CD4-positive, alpha-beta T cell treated with Interleukin-17A for 1 hour (primary cell): ENCODE measurements at places on chromosomes 13 and 19.
A peak's percentile ranks its signal among the peaks of the same experiment; 100 is the strongest.

DNA sequence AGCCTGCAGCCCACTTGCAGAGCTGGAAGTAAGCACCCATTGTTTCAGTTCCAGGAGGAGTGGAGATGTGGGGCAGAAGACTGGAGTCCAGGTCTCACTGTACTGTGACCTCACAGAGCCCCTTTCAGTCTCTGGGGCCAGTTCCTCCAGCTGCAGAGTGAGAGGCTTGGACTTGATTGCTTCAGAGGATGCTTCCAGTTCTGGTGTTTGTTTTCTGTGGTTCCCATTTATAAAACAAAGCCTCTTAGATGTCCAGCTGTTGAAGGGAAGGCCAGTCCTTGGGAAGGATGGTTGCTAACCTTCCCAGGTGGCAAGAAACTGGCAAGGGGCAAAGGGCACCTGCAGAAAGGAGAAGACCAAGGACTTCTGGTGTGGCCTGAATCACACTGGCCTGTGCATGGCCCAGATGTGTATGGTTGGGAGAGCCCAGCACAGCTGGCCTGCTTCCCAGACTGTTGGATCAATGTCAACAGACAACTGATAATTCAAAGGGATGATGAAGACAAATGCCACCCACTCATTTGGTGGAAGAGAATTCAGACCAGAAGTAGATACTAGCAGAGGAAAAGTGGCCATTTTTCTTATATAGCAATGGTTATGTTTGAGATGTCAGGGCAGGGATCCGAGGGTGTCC is 218.5 kb downstream of the ZNF536 start:
- no peak for DNase-seq

DNA sequence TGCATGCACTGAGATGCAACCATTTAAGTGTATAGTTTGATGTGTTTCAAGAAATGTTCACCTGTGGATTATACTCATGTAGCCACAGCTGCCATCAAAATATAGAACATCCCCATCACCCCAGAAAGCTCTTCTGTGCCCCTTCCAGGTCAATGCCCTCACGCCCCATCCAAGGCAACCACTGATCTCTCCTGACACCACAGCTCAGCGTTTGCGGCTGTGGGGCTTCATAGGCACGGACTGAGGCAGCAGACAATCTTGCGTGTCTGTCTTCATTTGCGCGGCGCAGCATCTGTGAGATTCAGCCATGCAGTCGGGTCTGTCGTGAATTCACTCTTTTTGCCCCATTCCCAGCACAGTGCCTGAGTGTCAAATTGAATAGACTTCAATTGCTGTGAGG is 153.8 kb upstream of the UQCRFS1 start:
- no peak for DNase-seq

GRCh38 chr19:49136771-49137171 is 17.4 kb downstream of the PPFIA3 start:
- DNase-seq = no peak

DNA sequence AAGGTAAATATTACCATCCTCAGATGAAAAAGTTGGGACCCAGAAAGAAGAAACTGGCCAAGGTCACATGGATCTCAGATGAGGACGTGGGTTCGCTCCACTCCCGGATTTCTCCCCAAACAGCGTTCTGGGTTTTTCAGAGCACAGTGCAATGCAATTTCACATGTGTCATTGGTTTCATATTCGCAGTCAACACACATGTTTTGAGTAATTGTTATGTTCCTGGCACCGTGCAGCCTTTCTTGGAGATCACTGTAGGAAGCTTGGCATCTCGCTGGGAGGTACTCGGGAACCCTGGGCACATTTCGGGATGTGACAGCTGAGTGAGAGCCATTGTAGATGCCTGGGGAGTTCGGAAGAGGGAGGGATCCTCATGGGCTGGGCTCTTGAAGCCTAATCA is 26.2 kb upstream of the CEBPG start:
- DNase-seq = no peak

DNA sequence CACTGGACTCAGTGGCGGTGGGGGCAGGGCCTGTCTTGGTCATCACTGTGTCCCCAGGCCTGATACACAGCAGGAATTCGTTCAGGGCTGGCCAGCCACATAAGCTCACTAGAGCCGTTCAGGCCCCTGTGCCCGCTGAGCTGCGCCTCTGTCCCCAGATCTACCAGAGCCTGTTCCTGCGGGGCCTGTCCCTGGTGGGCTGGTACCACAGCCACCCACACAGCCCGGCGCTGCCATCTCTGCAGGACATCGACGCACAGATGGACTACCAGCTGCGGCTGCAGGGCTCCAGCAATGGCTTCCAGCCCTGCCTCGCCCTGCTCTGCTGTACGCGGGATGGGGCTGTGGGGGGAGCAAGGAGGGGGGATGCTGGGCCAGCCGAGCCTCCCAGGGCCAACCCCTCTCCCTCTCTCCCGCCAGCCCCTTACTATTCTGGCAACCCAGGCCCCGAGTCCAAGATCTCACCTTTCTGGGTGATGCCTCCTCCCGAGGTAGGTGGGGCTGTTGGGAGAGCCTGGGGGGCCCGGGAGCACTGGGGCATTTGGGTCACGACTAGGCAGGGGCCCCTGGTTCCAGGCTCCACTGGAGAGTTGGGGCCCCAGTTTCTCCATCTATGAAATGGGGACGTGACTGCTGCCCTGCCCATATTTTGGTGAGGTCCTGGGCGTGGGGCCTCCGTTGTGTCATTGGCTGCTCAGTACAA is 13.9 kb downstream of the MPND start:
- DNase-seq = no peak

- no peak for DNase-seq
These were observed 5.1 kb downstream of the ZNF784 start for GRCh38 chr19:55619286-55619685.

DNA sequence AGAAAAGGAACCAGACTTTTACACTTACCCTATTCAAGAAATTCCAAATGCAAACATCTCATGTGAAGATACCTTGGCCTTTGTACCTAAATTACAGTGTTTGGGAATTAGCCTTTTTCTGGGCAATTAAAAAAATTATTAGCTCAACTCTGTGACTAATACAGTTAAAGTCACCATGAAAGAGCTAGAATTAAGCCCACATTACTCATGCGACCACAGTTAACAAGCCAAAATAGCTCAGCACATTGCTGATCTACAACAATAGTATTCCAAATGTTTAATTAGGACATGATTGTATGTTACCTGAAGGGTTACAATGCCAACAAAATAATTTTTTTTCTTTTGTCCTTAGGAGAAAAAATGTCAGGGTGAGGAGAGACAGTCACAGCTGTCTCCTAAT is 263.6 kb upstream of the GPC6 start:
- DNase-seq = no peak

GRCh38 chr19:29618871-29619270 is 12.8 kb downstream of the POP4 start:
- DNase-seq = no peak

- DNase-seq = no peak
These were observed 10.9 kb downstream of the C13orf46 start for GRCh38 chr13:113962975-113963374.

GRCh38 chr13:110366733-110367132 is 59.6 kb downstream of the COL4A2 start:
- DNase-seq = no peak

GRCh38 chr13:72004784-72005374 is 137.9 kb upstream of the DACH1 start:
- no peak for DNase-seq

- no peak for DNase-seq
These were observed 836.9 kb upstream of the PCDH9 start for GRCh38 chr13:68066879-68067513.

DNA sequence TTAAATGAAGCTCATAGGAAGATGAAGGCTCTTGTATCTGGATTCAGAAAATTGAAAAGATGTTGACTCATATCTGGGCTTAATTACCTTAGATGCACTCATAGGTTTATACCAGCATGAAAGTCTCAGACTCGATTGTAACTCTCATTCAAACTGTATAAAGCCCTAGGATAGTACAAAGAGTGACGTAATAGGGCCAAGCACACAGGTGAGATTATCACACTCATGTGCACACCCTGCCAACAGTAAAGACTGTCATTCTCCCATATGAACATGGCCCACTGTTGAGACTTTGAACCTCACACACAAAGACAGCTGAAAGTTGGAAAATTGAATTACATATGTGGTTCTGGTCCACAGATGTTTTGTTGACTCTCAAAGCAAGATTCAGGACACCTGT is 18.0 kb upstream of the ZNF723 start:
- no peak for DNase-seq

DNA sequence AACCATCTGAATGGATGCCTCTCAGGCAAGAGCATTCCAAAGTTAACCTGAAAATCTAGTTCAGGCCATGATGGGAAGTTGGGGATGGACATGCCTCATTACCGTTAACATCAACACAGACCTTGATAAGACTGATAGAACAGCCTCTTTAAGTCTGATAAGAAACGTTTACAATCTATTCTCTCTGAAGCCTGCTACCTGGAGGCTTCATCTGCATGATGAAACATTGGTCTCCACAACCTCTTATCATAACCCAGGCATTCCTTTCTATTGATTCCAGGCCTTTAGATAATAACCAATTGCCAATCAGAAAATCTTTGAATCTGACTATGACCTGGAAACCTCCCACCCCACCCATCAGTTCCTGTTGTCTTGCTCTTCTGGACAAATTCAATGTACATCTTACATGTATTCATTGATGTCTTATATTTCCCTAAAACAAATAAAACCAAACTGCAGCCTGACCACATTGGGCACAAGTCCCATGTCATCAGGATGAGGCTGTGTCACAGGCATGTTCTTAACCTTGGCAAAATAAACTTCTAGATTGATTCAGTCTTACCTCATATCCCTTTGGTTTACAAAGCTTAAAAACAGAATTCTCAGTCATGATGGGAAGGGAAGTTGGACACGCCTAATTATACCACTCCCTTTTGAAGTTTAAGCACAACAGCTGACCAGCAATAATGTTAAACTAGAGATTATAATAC is 843.8 kb upstream of the SPRY2 start:
- DNase-seq = no peak

GRCh38 chr19:58229255-58229639 is 533 bp downstream of the ZNF544 start:
- peak; percentile 23 for DNase-seq

- DNase-seq = no peak
These were observed 10.8 kb upstream of the MBNL2 start for GRCh38 chr13:97211300-97211699.

GRCh38 chr13:37460166-37460565 is 138.4 kb downstream of the POSTN start:
- no peak for DNase-seq

DNA sequence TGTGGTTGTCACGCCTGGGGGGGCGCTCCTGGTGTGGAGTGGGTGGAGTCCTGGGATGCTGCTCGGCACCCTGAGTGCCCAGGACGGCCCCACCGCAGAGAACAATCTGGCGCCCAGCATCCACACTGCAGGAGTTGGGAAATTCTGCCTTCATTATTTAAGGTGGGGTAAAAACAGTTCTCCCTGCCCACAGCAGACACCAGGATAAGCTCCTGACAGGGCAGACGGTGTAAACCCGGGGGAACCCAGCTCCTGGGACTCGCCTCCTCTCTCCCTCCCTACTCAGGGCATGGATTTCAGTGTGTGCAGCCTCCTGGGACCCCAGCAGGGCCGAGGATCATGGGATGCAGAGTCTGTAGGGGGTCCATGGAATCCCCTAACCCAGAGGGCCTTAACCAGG is 7.7 kb upstream of the WDR18 start:
- no peak for DNase-seq

DNA sequence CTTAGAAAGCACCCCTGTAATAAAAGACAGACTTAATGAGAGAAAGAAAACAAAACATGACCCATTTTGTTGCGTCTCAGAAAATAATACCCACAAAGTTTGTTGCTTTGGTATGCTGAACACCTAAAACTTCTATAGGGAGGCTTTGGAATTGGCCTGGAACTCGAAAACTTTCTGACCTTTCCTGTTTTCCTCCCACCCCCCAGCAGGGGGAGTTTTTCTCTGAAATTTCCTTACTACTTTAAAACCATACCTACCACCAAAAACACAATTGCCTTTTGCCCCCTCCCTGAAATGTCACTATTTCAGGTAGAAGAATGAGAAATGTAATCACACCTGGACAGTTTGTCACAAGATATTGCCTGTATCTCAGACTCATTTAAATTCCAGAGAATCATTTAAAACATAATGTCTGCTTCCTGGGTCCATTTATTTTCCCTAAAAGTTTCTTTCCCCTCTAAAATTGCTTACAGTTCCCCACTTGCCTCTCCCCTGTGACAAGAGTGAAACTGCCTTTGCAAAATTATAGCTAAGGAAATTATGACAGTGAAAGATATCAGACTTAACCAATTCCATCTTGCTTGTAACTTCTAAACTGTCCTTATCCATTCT is 2700.2 kb downstream of the PCDH9 start:
- no peak for DNase-seq

GRCh38 chr13:70960841-70961443 is 852.7 kb upstream of the KLHL1 start:
- no peak for DNase-seq

DNA sequence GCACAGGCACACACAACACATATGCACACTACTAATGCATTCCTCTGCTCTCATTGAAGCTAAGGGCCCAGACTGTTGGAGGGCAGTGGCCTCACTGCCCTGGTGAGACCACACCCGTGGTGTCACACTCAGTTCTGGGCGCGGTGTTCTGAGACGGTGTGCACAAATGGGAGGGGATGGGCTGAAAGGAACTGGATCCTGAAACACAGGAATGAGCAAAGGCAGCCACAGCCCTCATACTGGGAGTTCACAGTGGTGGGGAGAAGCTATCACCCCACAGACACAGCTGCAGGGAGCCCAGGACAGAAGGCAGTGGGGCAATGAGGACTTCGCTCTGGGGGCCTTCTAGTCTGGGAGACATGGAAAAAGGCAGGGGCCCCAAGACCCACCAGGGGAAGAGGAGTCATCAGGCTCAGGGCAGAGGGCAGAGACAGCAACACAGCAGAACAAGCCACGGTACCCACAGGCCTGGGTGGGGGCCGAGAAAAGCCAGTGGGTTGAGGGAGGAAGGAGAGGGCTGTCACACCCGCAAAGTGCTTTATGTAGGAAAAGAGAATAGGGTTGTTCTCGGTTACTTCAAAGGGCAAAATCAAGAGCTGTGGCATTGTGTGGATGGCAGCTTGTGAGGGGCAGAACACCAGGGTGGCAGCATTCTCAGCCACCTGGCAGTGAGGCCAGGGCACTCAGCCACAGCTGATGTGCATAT is 75.4 kb upstream of the GPR183 start:
- DNase-seq = peak; percentile 59

GRCh38 chr19:3284759-3285646 is 60.5 kb downstream of the CELF5 start:
- DNase-seq = peak; percentile 82

DNA sequence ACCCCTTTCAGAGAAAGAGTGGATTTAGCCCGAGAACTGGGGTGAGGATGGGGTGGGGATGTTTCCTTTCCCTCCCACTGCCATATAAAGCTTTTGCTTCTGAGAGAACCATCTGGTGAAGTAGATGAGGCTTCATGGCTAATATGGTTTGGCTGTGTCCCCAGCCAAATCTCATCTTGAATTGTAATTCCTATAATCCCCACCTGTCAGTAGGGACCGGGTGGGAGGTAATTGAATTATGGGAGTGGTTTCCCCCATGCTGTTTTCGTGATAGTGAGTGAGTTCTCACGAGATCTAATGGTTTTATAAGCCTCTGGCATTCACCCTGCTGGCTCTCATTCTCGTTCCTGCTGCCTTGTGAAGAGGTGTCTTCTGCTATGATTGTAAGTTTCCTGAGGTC is 270.9 kb downstream of the LMO7 start:
- no peak for DNase-seq
